Occipital lobe (tissue), 3 donors: ENCODE measurements at places on chromosomes 6 and 20.
A peak's percentile ranks its signal among the peaks of the same experiment; 100 is the strongest.

DNA sequence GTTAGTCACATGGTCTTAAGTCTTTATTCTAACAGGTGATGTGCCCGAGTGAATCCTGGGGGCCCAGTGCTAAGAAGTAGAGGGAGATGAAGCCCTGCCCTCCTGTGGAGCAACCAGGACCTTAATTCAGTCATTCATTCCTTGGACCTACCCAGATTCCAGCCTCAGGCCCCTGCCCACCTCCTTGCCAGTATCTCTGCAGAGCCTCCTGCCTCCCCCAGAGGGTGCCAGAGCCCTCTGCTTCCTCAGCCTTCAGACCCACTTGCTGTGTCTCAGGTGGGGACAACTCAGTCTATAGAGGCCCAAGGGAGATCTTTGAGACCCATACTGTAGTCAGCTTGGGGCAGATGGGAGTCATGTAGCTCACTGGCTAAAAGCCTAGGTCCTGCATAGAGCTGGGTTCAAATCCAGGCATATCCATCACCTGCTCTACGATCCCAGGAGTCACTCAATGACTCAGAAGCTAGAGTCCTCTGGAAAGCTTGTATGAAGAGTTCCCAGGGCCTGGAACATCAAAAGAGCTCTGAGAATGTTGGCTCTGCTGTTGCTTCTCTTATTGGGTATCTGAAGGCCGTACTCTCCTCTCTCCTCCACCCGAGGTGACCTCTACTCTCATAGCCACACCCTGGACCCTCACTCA, 3.9 kb upstream of the SIGLEC1 start:
- no peak for DNase-seq

- no peak for DNase-seq
Observed at GRCh38 chr6:135018941-135019340, 35.7 kb downstream of the HBS1L start.

DNA sequence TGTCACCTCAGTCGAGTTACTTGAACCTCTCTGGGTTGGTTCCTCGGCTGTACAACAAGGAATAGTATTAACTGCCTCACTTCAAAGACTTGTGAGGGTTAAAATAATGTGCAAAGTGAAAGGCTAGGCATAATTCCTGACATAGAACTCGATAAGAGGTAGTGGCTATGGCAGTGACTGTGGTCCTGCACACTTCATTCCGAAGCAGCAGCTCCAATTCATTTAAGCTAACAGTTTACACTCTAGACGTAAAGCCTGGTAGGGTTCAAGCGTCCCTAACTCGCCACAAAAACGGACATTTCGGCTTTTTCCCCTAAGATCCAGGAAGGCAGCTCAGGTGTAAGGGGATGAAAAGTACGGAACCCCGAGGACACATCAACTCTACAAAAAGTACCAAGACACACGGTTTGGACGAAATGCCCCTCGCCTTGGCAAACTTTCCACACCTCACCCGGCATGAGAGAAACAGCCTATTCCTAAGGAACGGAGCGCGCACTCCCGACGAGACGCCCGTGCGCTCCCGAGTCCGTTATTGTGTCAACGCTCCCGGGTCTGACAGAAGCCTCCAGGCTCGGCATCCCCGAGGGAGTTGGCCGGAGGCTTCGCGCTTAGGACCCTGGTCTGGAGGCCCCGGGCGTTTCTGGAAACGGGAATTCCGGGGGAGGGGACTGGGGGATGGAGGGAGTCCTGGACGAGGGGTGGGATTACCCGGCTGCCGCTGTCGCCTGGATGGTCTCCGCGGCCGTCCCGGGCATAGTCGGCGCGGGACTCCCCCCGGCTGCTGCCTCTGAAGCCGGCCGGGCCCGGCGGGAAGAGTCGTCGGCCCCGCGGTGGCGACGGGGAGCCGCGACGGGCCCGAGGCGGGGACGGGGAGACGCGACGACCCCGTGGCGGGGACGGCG, 937 bp downstream of the ZNF318 start:
- peak; percentile 19 for DNase-seq

- DNase-seq: no peak
Observed at GRCh38 chr6:24214984-24215383, 89.0 kb downstream of the NRSN1 start.

- DNase-seq: no peak
Observed at GRCh38 chr6:170461556-170462365, 91.3 kb downstream of the PSMB1 start.

DNA sequence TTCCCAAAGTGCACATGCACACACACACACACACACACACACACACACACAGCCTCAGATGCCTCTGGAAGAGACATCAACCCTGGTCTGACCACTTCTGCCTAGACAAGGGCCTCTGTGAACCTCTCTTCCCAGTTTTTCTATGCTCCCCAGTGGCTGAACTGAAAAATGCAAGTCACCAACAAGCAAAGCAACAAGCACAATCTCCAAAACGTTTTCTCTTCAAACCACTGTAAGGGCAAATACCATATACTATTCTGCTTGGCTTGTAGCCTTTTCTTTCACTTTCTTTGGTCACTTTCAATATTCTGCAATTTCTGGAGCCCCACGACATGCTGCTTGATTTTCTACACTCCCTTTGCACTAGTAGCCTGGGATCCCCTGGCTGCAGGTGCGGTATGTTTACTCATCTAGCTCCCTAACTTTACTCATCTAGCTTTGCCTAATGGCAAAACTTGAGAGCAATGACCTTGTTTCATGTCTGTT, 121.4 kb upstream of the DST start:
- DNase-seq: no peak
